Gastroesophageal sphincter (tissue), 4 donors: ENCODE measurements at places on chromosomes 5 and 9. TPM values are rescaled to one million over a fixed set of nuclear protein-coding genes. Genes with fewer than 3 reads are reported as not detected.

GRCh38 chr5:170296935-170297588, 515 bp downstream of the LCP2 start:
- ATAC-seq = no peak

DNA sequence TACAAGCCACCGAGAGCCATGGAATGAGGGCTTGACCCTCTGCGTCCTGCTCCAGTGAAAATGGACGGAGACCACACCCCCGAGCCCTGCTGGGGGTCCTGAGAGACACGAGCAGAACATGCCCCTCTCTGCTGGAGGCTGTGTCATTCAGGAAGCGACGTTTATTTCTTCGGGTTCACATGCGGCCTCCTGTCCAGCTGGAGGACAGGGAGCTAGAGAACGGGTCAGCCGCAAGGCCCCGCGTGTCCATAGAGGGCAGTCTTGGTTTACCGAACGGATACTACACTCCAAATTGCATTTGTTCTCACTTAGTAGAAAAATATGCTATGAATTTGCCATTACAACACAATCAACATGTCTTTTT, 36.1 kb downstream of the MRPL36 start:
- ATAC-seq = no peak

C5orf34 gene
- 0.31 TPM for total RNA-seq

DNA sequence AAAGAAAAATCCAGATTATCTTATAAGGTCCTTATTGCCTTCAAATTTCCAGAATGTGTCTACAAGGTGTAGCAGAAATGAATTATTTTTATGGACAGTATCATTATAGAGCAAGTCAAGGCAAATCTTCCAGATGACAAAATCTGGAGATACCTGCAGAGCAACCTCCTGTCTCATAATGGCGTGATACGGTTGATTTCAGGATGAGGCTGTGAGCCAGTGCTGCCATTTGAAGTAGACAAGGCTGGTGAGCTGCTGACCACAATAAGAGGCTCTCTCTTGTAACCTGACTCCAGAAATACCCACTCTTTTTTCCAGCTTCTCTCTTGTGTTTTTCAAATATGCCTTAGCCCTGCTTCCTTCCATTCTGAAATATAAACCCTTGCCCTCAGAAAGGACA, 108.2 kb downstream of the HTR1A start:
- no peak for ATAC-seq

- ATAC-seq = no peak
Observed at GRCh38 chr5:33649549-33650482, 209.1 kb downstream of the TARS1 start.

LCN6 gene
- total RNA-seq = 31.4 TPM

GRCh38 chr9:93280661-93281259, 96.8 kb downstream of the WNK2 start:
- ATAC-seq = no peak

GRCh38 chr5:173205916-173206315, 29.1 kb downstream of the NKX2-5 start:
- ATAC-seq = no peak

- ATAC-seq = peak; percentile 25
Observed at GRCh38 chr9:35749515-35750255, 598 bp downstream of the RGP1 start.

S1PR3 gene
- 77.9 TPM for total RNA-seq

GRCh38 chr9:68777070-68777763, 72.2 kb downstream of the PIP5K1B start:
- no peak for ATAC-seq

DNA sequence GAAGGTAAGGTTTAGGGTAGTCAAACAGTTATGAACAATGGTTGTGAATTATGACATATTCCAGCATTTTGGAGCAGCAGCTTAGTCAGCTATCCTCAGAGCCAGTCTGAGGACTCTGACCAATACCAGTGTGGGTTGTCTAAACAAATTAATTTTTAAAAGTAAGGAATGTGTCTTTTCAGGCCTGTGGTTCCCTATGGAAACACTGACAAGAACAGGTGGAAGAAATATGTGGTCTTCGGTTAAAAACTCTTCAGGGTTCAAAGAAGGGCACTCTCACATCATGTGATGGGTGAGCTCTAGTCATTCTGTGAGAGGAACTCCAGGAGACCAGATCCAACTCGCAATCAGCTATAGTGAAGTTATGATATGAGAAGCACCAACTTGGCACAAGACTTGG, 33.5 kb upstream of the ALDOB start:
- no peak for ATAC-seq

- ATAC-seq = no peak
Observed at GRCh38 chr5:138968601-138969000, 93.5 kb upstream of the LRRTM2 start.

DNA sequence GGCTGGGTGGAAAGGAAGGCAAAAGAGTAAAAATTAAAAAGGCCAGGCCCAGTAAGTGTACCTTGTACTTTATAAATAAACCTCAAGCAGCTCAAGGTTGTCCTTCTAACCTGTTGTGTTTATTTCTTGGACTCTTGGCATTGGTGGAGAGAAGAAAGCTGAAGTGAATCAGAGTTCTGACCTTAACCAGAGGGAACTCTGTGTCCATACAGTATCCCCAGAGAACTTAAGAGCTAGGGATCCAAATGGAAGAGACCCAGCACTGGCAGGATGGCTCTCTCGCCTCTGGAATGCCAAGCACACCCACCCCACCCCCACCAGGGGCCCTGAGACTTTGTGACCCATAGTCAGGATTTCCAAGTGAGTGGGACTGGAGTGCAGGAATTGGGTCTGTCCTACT, 14.2 kb downstream of the NUDT2 start:
- ATAC-seq = peak; percentile 16

- ATAC-seq = no peak
Observed at GRCh38 chr9:72911247-72911775, 41.5 kb downstream of the ALDH1A1 start.

TRIP13 gene
- total RNA-seq = 0.13 TPM

RFX3 gene
- total RNA-seq = 7.5 TPM

SURF6 gene
- 22.5 TPM for total RNA-seq

DNA sequence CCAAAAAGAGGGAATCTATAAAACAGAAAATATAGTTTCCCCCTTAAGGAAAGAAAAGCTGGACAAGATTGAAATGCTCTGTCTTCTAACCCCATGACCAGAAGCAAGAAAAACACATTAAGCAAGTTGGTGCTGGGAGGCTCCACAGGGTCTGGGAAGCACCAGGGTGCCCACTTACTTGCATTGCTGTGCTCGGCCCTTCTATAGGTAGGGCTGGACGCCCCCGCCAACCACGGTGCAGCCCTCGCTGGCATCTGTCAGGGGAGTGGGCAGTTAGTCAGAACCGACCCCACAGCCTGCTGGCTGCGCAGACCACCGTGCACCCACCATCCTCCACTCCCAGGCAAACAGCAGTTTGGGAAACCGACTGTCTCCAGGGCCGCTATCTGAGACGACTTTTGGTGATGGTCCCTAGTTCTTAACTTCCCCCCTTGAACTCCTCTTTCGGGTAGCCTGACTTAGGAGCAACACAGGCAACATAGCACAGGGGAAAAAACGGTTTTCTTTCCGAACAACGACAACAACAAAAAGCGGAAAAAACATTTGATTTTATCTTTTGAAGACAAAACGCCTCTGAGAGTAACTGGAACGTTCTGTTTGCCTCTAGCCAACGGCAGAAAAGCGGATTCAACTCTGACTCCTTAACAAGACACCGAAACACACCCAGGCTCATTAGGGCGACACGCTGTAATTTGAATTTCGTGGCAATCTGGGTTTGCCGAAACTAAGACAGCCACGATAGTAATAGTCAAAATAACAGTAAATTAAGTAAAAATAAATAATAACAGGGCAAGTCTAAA, 3.9 kb downstream of the IRX2 start:
- ATAC-seq = no peak

DNA sequence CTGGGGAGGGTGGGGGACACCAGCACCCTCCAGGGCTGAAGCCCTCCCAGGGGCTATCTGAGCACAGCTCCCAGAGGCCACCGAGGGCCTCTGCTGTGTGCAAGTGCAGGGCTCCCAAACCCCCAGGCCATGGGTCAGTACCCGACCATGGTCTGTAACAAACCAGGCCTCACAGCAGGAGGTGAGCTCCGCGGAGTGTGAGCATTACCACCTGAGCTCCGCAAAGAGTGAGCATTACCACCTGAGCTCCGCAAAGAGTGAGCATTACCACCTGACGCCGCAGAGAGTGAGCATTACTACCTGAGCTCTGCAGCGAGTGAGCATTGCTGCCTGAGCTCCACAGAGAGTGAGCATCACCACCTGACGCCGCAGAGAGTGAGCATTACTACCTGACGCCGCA, 152.9 kb upstream of the IRX2 start:
- peak; percentile 28 for ATAC-seq

RHOBTB3 gene
- 55.6 TPM for total RNA-seq

MARCOL gene
- total RNA-seq = not detected

- peak; percentile 88 for ATAC-seq
Observed at GRCh38 chr5:2038321-2039179, 155.8 kb upstream of the IRX4 start.

GBGT1 gene
- total RNA-seq = 11.3 TPM

GRCh38 chr5:111299831-111300432, 75.7 kb downstream of the CAMK4 start:
- no peak for ATAC-seq
